ENCODE measurements at places on chromosomes 3 and 15.

- no peak for DNase-seq
These were observed 20.3 kb upstream of the BMF start for GRCh38 chr15:40128766-40129660.

DNA sequence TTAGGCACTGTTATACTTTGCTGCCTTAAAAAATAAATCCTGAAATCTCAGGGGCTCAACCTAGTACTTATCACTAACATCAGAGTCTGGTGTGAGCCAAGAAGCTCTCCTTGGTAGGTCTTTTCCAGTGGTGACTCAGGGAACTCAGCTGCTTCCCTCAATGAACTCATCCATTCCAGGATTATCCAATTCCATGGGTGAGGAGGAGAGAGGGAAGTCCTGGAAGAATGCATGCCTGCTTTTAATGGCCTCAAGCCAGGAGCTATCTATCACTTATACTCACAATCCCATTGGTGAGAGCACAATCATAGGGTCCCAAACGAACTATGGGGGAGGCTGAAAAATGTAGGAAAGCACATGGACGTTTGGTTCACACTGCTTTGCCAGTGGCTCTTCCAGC, 113.6 kb downstream of the POLR2M start:
- DNase-seq = no peak

DNA sequence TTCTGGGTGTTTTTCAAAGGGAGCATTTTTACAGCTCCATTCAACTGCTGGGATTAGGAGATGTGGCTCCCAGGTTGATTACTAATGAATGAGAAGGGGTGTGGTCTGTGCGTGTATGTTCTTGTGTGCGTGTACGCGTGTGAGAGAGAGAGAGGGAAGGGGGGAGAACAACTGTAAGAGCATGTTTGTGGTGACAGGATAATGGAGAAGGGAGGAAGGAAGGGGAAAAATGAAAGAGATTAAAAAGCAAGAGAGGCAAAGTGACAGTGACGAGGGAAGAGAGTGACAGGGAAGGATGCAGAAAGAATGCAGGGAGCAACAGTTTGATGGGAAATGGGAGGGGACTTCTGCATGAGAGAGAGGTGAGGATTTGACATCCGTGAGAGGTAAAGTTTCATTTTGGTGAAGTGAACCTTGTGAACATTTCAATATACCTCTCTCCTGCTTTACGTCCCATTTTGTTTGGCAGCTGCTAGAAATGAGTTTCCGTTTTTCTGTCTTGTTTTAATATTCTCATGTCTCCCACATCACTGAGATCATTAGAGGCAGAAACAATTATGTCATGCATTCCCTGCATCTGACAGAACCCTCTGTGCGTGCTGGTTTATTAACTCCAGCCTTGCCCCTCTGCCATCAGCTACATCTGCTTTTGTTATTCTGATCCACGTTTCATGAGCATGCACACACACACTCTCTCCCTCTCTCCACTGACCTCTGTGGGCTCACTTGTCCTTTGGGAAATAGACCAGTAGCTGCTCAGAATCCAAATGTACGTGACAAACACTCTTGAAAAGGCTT, 161.6 kb downstream of the GAP43 start:
- DNase-seq = no peak

DNA sequence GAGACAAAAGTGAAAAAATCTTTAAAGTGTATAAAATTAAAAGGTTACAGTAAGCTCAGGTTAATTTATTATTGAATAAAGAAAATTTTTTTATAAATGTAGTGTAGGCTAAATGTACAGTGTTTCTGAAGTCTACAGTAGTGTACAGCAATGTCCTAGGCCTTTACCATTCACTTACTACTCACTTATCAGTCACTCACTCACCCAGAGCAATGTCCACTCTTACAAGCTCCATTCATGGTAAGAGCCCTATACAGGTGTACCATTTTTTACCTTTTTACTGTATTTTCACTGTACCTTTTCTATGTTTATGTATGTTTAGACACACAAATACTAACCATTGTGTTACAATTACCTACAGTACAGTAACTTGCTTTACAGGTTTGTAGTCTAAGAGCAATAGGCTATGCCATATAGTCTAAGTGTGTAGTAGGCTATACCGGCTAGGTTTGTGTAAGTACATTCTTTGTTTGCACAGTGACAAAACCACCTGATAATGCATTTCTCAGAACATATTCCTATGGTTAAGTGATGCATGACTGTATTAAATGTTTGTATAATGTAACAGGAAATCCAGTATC, 38.1 kb upstream of the NECTIN3 start:
- no peak for DNase-seq

DNA sequence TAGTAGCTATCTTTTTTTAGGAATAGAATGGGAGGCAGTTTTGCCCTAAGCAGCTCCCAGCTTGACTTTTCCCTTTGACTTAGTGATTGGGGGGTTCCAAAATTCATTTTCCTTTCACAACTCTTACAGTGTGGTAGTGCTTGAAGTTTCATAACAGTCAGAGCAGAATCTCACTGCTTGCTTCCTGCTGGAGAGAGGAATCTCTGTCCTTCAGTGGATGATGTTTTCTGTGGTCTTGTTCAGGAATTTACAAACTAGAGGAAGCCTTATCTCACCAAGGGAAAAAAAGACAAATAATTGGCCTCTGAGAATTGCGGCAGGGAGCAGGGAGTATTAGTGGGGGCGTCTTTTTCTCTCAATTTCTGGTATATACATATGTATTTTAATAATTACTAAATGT, 326.6 kb upstream of the C2CD4B start:
- no peak for DNase-seq
